Cardiac muscle cell (in vitro differentiated cells and primary cell): ENCODE measurements at places on chromosomes 3 and 15. TPM values are rescaled to one million over a fixed set of nuclear protein-coding genes. Genes with fewer than 3 reads are reported as not detected.

DNA sequence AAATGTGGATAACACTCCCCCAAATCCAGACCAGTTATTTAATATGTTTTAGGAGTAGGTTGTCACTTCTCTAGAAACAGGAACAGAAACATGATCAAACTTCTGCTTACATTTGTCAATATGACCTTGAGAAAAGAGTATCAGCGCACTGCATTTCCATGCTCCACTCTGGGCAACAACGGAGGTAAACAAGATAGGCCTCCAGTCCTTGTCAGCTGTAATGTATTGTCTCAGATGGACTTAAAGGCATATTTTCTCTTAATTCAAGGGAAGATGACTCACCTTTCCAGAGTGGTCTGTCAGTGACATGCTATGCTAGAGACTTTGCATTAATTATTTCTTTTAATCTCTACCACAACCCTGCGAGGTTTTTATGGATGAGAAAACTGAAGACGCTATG lies 51.6 kb upstream of the TCF12 start:
- no peak for DNase-seq

GRCh38 chr3:19105826-19106225 lies 42.5 kb upstream of the KCNH8 start:
- DNase-seq, result no peak

DNA sequence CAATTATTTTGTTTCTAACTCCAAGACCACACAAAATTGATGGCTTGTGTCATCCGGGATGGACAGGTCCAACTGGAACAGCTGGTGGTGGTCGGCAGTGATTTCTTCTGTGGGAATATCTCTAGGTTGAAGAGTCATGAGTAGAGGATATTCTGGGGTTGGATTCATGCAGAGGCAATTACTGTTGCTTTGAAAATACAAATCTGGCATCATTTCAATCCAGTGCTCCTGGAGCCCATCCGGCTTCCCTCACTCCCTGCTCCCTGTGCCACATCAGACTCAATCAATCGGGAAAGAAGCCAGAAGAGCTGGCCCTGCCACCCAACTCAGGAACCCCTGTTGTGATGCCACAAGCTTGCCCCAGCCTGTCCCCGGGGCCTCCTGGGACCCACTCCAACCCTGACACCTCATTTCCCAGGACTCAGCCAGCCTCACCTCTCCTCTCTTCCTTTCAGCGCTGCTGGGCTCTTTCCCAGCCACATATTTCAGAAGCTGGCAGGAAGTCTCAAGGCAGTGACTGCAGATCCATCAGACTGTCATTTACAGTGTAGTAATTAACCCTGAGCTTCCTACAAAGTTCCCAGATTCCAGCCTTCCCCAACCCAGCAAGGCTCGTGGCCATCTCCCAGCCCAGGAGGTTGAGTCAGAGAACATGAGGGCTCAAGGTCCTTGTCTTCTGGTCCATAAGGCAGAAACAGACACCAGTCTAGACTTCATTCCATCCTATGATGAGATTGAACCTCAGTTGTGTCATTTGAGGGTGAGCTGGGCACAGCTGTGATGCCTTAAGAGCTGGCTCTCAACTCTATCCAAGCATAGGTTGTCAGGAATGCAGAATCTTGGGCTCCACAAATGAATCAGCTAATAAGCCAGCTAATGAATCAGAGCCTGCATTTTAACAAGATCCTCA lies 114.0 kb downstream of the FAM174B start:
- DNase-seq, result no peak

- DNase-seq, result no peak
Measured at GRCh38 chr3:113255854-113256615, 44.7 kb downstream of the BOC start.

DNA sequence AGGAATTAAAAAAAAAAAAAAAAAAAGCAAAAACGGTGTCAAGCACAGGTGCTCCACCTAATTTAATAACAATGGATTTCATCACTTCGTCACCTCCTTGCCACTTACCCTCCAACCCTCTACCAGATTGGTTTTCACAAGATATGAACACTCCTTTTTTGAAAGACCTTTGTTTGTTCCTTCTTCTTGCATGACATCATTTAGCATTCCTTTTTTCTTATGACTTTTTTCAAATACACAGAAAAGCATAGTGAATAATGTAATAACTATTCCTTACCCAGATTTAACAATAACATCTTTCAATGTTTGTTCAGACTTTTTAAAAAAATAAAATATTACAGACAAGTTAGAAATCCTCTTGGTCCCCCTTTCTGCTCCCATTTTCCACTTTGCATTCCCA lies 16.3 kb downstream of the COL6A6 start:
- no peak for DNase-seq

PPP1R14D gene
- not detected in 2 replicates for polyA plus RNA-seq

PDCD10 gene
- 51.6 and 56.9 TPM in 2 replicates for polyA plus RNA-seq
